Activated CD8-positive, alpha-beta memory T cell treated with anti-CD3 and anti-CD28 coated beads, Interleukin-2, amount 50 U/mL, for 48 hours (primary cell): ENCODE measurements at places on chromosomes 5 and 9.

DNA sequence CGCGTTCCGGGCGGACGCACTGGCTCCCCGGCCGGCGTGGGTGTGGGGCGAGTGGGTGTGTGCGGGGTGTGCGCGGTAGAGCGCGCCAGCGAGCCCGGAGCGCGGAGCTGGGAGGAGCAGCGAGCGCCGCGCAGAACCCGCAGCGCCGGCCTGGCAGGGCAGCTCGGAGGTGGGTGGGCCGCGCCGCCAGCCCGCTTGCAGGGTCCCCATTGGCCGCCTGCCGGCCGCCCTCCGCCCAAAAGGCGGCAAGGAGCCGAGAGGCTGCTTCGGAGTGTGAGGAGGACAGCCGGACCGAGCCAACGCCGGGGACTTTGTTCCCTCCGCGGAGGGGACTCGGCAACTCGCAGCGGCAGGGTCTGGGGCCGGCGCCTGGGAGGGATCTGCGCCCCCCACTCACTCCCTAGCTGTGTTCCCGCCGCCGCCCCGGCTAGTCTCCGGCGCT, at the start of gene DAPK1:
Gene DAPK1 (plus strand): TSS at position 264 of the 442 bp plus-strand sequence. CDS start 1,211 bp downstream, outside the sequence.
- DNase-seq = peak; percentile 61

DNA sequence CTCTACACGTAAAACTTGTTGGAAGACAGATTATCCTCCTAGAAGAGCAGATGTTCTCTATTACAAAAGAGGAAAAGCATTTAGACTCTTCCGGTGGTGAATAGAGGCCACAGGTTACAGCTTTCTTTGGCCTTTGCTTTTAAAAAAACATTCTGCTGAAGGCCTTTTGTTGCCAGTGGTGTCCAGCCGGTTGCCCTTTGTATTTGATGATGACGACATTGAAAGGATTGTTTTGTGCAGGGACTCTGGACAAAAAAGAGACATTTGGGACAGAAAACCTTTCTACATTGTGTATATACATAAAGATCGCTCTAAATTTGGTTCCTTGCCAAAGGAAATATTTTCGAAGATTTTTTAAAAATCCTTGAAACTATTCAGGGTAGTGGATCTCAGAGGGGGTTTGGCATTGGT, 180.3 kb downstream of the C9orf152 start:
- DNase-seq = no peak

GRCh38 chr9:84811072-84811750, 141.7 kb downstream of the NTRK2 start:
- DNase-seq = no peak

GRCh38 chr5:1521671-1522600, 1.8 kb downstream of the LPCAT1 start:
- peak; percentile 52 for DNase-seq

- no peak for DNase-seq
Measured at GRCh38 chr9:112332674-112332976, 794 bp downstream of the PTBP3 start.

GRCh38 chr9:128150594-128151308, 1.5 kb downstream of the LCN2 start:
- DNase-seq = no peak

- DNase-seq = no peak
Measured at GRCh38 chr5:95644351-95645042, 2.1 kb upstream of the RFESD start.

DNA sequence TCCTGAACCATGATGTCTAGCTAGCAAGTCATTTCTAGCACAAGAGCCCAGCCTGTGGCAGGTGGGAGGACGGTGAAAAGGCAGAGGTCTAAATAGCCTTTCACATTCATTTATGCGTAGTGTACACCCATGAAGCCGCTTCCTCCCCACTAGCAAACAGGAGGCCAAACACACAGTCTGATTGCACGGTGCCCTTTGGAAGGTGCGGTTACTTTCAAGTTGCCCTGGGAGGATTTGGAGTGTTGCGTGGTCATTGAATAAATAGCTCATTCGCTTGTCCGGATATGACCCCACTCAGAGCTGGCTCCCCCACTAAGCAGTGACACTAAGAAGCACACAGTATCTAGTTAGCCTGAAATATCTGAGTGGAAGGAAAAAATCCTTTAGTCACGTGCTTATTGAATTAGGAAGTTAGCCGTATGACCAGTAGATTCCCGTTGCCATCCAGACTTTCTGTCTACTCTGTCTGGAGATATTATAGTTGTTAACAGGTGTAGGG, 664 bp upstream of the ARSB start:
- DNase-seq = peak; percentile 72

- DNase-seq = no peak
Measured at GRCh38 chr9:73180403-73180802, 28.7 kb downstream of the ANXA1 start.

DNA sequence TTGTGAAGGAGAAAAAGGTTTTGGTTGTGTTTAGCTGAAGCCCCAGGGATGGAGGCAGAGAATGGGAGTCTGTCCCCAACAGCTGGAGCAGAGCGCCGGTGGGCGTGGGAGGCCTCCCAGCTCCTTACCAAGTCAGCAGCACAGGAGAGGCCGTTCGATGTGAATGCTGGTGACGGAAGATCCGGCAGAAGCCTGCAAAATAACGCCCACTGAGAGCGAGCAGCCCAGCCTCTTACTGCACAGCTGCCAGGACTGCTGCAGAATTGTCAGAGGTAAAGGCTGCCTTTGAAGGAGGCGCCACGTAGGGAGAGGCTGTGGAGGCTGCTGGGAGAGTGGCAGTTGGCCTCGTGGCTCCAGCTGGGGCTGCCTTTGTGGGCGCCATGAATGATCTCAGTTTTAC, 26.2 kb downstream of the ANGPTL2 start:
- DNase-seq = no peak

DNA sequence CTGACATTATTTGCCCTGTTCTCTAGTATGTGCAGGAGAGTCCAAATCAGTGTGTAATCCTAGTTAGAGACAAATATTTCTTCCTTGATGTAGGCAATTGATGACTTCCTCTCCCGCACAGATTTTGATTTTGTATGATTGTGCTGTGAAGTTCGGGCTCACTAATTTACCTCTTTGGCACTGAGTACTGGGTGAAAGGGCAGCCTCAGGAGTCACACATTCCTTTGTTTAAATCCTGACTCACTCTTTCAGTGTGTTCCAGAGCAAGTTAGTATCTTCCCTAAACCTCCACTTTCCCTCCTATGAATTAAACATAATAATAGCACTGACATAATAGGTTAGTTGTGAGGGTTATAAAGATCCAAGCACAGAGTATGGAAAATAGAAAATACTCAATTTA, 269.7 kb downstream of the ISL1 start:
- no peak for DNase-seq

GRCh38 chr9:96612105-96612965, 7.3 kb downstream of the CDC14B start:
- DNase-seq = no peak

GRCh38 chr5:370959-371810, 49.7 kb downstream of the AHRR start:
- peak; percentile 60 for DNase-seq

DNA sequence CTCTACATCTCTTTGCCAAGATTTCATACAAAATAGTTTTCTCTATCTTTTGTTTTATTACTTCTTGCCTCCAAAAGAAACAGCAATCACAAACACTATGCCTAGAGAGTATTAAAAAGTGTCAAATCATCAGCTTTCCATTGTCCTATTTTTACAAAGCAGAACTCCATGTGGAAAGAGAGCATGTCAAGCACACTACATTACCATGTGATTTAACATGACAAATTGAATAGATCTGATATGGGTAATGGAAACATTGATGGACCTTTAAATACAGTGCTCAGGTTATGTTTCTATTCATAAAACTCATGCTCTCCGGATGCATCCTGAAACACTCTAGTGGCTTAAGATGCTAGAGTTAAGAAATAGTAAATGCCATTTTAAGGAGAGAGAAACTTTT, 791.4 kb upstream of the CTNND2 start:
- DNase-seq = no peak

DNA sequence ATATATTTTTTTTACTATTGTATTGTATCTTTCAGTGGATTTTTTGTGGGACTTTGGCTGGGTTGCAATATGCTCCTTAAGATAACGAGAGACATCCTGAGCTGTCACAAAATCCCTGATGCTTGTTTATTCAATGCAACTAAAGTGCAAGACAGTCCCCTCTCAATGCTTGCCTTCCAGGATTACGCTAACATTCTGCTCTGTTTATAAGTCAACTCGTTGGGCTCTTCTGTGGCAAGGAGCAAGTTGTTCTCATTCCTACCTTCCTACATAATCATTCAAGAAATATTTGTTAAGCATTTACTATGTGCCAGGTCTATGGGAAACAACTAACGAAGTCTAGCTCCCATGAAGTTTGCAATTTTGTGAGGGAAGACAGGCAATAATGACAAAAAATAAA, 40.4 kb downstream of the JAKMIP2 start:
- no peak for DNase-seq

DNA sequence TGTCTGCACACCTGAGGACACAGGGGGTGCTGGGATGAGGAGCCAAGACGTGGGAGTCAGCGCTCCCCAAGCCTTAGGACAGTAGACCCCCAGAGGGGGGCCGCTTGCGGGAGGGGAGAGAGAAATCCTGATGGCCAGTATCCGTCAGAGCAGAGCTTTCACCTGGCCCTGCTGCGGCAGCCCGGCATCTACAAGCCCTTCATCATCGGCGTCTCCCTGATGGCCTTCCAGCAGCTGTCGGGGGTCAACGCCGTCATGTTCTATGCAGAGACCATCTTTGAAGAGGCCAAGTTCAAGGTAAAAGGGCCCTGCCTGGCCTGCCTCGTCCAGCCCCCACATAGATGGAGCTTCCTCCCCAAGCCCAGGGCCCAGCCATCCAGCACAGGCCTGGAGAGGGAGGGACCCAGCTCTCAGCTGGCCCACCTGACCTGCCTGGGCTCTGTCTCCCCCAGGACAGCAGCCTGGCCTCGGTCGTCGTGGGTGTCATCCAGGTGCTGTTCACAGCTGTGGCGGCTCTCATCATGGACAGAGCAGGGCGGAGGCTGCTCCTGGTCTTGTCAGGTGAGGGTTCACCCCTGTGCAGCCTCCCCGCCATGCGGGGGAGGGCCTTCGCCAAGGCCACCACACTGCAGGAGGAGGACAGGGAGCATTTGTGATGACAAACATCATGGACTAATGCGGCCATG, 6.7 kb downstream of the SLC2A8 start:
- DNase-seq = no peak

DNA sequence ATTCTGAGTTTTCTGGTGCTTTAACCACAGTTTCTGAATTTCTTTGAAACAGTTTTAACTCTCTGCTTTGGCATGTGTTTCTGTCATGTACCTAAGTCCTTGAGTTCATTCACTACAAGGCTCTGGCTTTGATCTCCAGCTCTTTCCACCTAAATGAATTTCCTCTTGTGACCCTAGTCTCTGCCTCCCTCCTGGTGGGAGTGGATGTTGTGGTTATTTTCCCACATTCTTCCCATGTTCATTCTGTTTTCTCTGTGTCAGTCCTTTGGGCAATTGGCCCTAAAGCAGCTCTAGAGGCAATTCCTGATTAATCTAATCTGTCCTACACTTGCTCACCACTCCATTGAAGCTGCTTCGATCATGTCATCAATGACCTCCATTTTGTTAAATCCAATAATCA, 28.4 kb upstream of the DPYSL3 start:
- no peak for DNase-seq

DNA sequence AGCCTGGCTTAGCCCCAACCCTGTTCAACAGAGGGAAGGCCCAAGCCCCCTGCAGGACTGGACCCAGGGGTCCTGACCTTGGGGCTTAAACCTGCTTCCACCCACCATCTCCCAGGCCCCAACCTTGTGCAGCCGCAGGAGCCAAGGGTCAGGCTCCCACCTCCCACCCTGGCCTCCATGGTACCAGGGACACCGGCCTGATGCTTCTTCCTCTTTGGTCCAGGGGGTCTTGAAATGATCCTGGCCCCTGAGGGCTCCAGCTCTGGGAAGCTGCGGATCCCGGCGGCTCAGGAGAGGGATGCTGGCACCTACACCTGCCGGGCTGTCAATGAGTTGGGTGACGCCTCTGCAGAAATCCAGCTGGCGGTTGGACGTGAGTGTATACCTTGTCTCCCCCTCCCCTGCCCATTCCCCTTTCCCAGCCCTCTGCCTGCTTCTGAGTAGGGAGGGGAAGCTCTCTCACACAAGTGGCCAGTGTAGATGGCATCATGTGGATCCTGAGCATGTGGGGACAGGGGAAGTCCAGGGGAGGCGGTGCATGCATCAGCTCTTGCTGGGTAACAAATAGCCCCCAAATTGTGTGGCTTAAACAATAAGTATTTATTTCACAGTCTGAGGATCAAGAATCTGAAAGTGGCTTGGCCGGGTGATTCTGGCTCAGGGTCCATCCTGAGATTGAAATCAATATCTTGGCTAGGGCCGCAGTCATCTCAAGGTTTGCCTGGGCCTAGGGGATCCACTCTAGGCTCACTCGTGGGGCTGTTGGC, 44.3 kb downstream of the HMCN2 start:
- no peak for DNase-seq

DNA sequence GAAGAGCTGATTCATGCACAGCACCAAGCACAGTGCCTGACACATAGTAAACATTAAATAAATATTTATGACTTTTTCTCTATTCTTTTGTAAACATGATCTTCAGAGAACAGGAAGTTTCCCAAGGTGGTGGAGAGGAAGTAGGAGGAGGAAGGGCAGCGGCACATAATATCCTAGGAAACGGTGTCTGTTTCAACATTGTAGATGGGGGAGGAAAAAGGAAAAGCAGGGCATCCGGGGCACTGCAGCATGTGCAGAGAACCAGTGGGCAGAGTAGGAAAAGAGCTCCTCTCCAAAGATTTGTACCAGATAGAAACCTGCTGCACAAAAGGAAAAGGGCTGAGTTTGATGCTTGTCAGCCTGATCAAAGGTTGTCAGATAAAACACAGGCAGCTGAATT, 421.7 kb upstream of the ZNF462 start:
- DNase-seq = no peak

DNA sequence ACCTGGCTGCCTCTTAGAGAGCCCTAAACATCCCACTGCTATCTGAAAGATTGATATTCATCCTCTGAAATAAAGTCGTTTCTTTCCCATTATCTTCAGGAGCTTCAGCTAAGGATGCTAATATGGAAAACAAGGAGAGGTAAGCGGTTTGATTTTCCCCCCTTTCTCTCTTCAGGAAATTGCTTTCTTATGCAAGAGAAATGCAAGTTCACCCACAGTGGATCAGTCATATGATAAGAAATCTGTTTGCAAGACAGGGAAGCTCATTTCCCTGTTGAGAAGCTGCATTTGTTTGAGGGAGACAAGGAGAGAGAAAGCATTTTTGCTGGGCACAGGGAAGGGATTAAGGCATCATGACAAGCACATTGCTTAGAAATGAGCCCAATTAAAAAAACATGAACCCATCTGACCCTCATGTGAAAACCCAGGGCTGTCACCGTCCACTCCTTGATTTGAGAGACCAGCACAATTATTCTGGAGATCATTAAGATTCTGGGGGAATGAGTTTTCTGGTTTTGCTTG, 53.7 kb upstream of the BOD1 start:
- DNase-seq = no peak
